Activated CD8-positive, alpha-beta memory T cell treated with anti-CD3 and anti-CD28 coated beads, Interleukin-2, amount 50 U/mL, for 48 hours (primary cell): ENCODE measurements at places on chromosomes 4 and X.

- peak; percentile 52 for DNase-seq
Observed at GRCh38 chrX:7170898-7171297, 22.9 kb upstream of the PUDP start.

DNA sequence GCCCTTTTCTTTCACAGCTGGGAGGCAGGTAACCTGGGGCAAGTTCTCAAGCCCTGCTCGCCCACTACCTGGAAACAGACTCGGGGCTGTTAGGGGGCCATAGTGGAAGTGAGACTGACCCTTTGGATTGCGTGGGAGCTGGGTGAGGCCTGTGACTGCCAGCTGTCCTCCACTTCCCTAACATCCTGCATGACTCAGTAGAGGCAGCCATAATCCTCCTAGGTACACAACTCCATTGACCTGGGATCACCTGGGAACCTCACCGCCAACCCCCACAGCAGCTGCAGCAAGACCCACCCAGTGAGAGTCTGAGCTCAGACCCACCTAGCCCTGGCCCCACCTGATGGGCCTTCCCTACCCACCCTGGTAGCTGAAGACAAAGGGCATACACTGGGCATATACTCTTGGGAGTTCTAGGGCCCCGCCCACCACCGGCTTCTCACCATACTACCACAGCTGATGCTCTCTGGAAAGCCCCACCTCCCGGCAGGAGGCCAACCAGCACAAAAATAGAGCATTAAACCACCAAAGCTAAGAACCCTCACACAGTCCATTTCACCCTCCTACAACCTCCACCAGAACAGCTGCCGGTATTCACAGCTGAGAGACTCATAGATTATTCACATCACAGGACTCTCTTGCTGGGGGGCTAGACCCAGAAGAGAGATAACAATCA, 61.1 kb upstream of the DCTD start:
- DNase-seq, result no peak

- DNase-seq, result no peak
Observed at GRCh38 chr4:137956256-137956655, 285.9 kb downstream of the SLC7A11 start.

GRCh38 chr4:103204111-103204510, 6.0 kb upstream of the CENPE start:
- DNase-seq, result no peak

GRCh38 chrX:141673946-141674345, 24.6 kb downstream of the SPANXD start:
- DNase-seq, result no peak

- DNase-seq, result no peak
Observed at GRCh38 chr4:158540125-158540907, 18.6 kb downstream of the RXFP1 start.

DNA sequence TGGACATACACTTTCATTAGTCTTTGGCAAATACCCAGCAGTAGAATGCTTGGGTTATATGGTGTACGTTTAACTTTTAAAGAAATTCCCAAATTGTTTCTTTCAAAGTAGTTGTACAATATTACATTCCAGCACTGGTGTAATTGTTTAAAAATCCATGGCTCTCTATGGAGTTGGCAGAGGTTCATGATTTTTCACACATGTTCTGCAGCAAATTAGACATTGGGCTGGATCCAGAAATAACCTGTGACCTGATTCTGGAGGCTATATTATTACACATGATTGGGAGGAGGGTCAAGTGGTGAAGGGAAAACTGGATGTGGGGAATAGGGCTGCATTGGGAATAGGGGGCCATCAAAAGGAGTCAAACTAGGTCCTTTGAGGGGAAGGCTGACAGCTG, 41.9 kb downstream of the MAMLD1 start:
- DNase-seq, result no peak

GRCh38 chr4:103032574-103032973, 13.1 kb upstream of the SLC9B1 start:
- no peak for DNase-seq

DNA sequence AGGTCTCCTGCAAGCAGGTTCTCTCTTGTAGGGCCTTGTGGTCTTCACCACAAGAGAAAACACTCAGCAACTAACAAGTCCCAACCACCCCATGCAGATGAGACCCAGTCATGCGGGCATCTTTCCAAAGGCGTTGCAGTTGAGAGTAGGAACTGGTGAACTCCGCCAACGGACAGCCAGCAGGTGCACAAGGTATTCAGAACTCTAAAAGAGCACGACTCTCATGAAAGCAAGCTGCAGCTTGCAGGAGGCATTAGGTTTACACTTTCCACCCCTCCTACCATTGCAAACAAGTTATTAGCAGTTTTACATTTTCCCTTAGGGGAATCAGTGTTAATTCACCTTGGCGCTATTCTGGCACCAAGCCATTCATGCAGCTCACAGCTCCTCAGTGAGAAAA, 173.4 kb upstream of the KIT start:
- DNase-seq, result no peak

DNA sequence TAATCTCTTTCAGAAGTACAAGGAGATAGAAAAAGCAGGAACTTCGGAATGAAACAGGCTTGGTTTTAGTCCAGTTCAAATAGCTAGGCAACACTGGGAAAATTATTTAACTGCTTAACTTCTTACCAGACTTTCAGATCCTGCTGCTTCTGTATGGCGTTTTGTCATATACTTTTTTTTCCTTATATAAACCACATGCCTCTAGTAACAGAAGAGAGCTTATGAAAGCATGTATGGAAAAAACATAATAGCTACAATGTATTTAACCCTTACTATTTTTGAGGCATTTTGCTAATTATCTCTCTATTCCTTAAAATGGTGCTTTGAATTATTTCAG, 439.6 kb downstream of the INPP4B start:
- no peak for DNase-seq

DNA sequence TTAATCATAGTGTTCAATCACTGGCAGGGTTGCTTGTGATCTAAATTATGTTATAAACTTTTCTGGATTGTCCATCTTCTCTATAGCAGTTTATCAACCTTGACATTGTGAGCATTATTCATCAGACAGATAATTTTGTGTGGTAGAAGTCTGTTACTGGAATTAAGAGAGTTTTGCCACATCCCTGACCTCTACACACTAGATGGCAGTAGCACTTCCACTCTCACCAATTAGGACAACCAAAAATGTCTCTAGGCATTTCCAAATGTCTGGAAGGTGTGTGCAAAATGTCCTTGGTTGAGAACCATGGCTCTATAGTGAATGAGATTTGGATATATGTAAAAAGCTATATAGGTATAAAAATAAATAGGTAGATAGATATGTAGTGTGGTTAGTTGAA, 324.1 kb upstream of the FAM47C start:
- DNase-seq, result no peak

GRCh38 chr4:175884048-175884447, 72.0 kb upstream of the GPM6A start:
- no peak for DNase-seq

DNA sequence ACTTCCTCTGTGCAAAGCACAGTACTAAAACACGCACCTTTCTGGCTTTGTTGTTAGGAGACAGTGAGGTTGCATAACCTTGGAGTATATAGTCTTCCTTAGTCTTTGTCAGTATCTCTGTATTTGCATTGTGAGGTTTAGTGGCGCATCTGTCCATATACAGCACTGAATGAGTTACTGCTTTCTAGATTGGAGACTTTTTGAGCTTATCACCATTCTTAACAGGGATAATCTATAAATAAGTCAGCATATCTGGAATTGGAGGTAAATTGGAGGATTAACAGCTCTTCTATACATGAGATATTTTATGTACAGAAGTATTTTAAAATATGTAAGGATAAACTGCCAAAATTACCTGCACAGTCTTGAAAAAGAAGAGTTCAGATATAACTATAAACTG, 4.3 kb downstream of the FHDC1 start:
- DNase-seq, result no peak

GRCh38 chr4:15689540-15689939, 7.9 kb downstream of the FAM200B start:
- no peak for DNase-seq

DNA sequence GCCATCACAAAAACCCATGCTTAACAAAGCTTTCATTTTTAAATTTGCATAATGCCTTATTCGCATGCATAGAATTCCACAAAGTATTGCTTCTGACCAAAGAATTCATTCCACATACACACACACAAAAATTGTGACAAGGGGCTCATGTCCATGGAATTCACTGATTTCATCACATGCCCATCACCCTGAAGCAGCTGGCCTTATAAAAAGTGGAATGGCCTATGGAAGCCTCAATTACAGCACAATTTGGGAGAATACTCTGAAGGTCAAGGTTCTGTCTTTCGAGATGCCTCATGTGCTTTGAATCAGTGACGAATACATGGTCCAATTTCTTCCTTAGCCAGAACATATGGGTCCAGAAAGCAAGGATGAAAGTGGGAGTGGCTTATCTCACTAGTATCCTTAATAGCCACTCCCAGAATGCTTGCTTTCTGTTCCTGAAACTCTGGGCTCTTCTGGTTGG, 165.7 kb downstream of the KDR start:
- no peak for DNase-seq
